ENCODE measurements at places on chromosomes 1 and 21.

- DNase-seq: no peak
Measured at GRCh38 chr1:103489935-103490334, 35.6 kb upstream of the RNPC3 start.

GRCh38 chr1:32334864-32335534 is 1.0 kb downstream of the MARCKSL1 start:
- DNase-seq: peak; percentile 57

DNA sequence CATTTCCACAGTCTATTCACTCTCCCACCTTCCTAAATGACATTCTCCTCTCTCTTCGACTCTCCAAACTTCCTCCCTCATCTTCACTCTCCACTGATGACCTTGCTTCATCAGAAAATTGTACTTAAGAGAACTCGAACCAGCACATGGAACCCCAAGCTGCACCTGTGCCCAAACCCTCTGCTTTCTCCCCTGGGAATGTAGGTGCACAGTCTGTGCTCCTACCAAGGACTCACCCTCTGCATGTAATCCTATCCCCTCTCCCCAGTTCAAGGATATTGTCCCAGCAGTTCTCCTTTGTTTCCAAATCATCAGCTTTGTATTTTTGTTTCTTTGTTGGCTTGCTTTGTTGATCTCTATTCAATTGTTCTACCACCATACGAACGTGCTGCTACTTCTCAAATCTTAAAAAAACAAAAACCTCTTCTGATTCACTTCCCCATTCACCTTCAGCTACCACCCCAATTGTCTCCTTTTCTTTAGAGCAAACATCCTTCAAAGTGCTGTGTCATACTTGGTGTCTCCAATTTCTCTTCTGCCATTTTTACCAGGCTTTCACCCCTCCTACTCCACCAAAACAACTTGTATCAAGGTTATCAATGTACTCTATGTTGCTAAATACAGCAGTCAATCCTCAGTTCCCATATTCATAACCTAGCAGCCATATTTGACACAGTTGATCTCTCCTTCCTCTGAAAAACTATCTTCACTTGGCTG is 26.8 kb downstream of the RAB3B start:
- DNase-seq: no peak

- no peak for DNase-seq
Measured at GRCh38 chr1:219792337-219793021, 135.9 kb downstream of the SLC30A10 start.

DNA sequence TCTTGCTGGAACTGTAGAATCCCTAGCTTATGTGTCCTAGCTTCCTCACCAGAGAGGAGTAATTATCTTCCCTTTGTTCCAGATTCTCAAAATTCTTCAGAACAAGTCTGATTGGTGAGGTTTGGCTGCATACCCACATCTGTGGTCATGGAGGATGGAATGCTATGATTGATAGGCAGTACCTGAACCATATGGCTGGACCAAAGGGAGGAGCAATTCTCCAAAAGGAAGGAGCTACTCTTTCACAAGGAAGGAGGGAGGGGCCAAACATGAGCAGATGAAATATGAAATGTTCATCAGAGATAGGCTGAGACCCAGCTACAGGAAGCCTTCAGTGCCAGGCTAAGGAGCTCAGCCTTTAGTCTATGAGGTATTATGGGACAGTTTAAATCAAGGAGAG is 5.0 kb upstream of the RNF19B start:
- DNase-seq: no peak

GRCh38 chr1:214838351-214838750 is 235.4 kb downstream of the CENPF start:
- DNase-seq: no peak

GRCh38 chr1:227786673-227787512 is 28.6 kb upstream of the PRSS38 start:
- no peak for DNase-seq

DNA sequence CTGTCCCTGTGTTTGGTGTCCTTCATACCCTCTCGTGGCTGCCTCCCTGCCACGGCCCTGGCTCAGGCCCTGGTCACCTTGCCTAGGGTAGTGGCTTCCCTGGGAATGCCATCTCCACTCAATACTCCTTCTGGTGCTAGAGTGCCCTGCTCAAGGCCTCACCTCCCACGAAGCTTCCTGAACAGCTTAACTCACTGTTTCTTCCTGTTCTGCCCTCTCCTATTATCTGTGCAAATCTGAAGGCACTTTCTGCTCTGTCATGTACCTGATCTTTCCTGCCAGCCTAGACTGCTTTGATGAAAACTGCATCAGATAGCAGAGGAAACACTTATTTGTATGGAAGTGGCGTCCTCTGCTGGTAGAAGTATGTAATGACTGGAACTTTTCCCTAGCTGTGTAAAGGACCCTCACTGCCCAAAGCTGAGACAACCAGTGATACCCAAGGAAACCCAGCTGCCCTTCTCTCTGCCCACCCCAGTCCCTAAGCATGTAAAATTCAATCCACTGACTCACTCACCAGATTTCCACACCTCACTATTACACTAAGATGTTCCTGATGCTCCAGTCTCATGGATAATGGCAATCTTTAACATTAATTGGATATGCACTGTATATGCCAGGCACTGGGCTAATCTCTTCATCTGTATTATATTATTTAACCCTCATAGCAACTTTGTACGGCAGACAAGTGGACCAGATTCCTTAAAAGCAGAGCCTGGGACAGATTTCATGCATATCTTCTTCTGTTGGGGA is 36.2 kb upstream of the BTG2 start:
- no peak for DNase-seq

GRCh38 chr1:231162297-231162969 is 575 bp downstream of the TRIM67 start:
- no peak for DNase-seq

DNA sequence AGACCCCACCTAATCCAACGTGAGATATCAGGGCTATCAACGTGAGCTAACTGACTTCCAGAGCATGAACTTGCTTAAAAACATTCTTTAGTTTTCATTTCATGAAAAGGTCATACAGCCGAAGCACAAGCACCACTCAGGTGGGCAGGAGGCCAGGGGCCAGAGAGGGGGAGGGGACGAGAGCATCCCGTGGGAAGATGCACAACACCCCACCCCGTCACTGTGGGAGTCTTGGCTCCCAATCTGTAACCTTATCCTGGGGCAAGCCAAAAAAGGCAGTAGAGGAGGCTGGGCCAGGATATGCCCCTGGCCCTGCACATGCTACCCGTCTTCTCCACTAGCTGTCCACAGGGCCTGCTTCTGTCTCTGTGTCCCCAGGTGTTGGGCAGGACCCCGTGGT is 31.4 kb downstream of the SSBP3 start:
- no peak for DNase-seq

GRCh38 chr1:162854245-162854882 is 6.6 kb downstream of the CCDC190 start:
- DNase-seq: peak; percentile 15

DNA sequence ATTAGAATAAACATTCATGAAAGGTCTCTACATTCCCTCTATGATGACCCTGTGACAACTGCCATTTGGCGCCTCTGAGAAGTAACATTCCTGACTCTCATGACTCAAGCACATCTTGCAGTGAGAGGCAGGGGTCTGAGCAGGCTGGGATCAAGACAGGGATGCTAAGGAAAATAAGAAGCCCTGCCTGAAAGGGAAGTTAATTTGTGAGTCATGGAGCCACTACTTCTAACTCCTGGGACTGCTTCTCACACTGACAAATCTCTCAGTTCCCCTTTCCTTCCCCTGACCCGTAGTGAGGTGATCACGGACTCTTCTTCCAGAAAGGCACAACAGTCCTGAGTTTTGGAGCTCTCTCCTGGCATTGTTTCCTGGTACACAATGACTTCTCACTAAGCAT is 231.9 kb downstream of the TNR start:
- DNase-seq: no peak

GRCh38 chr1:204080163-204080903 is 7.4 kb downstream of the SOX13 start:
- no peak for DNase-seq

- no peak for DNase-seq
Measured at GRCh38 chr1:198495631-198496030, 44.8 kb downstream of the ATP6V1G3 start.

GRCh38 chr1:163426505-163427251 is 104.9 kb downstream of the NUF2 start:
- no peak for DNase-seq

GRCh38 chr1:176515310-176515709 is 52.3 kb downstream of the PAPPA2 start:
- no peak for DNase-seq

GRCh38 chr1:54968551-54968950 is 11.9 kb upstream of the TMEM61 start:
- DNase-seq: no peak

GRCh38 chr1:58808077-58808476 is 24.2 kb upstream of the JUN start:
- DNase-seq: no peak

DNA sequence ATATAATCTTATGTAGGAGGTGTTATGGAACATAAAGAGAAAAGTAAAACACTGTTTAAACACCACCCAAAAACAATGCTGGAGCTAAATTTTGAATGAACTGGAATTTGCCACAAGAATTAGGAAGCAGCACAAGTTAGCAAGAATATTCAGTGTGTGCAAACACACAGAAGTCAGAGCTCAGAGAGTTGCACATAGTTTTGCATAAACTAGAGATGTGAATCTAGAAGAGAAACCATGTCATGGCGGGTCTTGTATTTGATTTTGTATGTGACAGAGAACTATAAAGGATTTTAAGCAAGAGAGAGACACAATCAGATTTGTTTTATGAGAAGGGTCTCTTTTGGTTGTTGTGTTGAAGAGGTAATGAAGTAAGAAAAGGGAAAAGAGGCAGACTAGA is 38.2 kb downstream of the SELENOF start:
- no peak for DNase-seq

GRCh38 chr21:18771845-18772380 is 368.3 kb upstream of the TMPRSS15 start:
- DNase-seq: no peak

- no peak for DNase-seq
Measured at GRCh38 chr1:40872276-40872675, 10.1 kb upstream of the CITED4 start.

DNA sequence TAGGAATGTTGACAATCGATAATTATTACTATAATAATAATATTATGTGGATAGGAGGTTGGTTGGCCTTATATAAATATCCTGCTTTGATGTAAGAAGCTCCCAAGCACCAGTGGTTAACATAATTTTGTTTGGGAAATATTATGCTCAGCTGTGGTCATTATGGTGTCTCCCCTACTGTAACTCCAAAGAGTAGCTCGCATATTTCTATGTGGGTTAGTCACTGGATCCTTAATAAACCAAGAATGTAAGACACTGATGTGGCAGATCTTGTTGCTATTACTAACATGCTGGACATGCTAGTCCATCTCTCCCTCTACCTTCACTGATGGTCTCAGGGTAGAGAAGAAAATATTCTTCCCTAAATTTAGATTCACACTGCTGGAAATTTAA is 79.2 kb upstream of the RALGPS2 start:
- no peak for DNase-seq

DNA sequence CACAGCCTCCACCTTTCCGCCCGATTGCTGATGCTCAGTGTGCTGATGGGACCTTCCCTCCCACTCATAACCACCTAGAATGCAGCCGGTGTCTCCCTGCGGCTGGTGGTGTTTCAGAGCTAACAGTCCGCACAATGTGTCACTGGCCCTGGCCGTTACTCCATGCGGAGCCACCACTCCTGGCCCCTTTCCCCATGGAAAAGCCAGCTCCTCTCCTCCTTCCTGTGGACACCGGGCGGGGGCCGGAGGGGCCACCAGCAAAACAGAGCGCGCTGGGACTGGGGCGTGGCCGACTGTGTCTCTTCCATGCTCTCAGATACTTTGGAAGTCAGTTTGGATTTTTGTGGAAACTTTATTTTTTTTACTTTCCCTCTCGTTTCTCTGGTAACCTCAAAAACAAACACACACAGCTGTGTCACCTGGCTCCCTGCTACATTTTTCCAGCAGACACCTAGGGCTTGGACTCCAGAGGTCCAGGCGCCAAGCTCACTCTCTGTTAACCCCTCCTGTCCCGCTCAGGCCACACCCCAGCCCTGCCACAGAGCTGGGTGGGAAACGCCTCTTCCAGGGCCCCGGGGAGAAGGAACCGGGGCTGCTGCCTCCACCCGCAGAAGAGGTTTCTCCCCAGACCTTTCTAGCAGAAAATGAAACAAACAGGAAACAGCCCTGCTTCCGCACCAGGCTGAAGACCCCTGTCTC is 32.5 kb upstream of the COL6A2 start:
- DNase-seq: no peak

DNA sequence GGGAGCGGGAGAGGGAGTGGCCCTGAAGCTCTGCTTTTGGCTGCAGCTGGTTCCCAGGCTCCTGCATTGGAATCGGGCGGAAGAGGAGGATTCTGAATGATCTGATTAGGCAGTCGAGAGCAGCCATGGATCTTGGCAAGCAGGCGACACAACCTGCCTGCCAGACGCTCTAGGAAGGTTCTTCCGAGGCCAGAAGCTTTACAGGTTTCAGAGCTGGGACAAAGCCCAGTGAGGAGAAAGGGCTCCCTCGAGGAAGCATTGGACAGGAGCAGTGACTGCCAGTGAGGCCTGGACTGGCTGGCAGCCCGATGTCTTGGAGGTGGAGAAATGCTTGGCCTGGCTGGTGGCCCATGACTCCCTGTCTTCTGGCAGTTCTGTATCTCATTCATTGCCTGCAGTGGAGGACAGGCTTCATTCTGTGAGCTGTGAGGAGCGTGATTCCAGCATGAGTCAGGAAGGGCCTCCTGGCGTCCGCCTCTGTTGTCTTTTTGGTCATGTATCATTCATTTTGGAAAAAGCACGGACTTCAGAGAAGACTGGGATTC is 132.7 kb upstream of the IPO9 start:
- DNase-seq: no peak

DNA sequence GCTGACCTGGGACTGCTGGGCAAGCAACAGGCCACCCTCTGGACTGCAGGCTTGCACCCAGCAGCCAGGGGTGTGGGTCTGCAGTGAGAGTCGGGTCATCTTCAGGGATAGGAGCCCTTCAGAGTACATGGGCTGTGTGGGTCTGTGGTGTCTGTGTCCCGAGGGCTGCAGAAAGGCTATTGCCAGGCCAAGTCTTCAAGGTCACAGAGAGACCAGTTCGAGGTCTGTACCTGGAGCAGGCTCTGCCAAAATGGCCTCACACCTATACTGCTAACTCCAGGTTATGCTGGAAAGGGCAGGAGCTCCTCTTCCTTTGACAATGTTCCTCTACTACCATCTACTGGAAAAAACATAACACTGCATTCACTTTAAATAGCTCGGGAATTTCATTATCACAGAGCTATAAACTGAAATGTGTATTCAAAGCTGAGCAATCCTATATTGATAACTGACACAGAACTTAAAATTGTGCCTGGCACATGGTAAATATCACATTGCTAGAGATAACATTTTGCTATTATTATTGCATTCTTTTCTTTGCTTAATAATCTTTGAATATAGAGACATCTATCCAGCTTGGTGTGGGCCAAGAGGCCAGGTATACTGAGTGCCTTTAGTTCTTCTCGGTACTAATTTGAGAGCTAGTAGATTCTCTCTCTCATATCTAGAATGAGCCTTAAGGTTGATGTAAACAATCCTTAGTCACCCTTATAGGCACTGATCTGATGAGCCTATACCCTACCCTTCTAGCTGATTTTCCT is 6.9 kb upstream of the DNAH14 start:
- DNase-seq: no peak
